ENCODE measurements at places on chromosomes 3 and 15. TPM values are rescaled to one million over a fixed set of nuclear protein-coding genes. Genes with fewer than 3 reads are reported as not detected.

The NEK11 gene
- total RNA-seq: 6.5 TPM

The NANOGP8 gene
- total RNA-seq: not detected

The HES1 gene
- total RNA-seq: 7.9 TPM

The GRM2 gene
- total RNA-seq: 0.07 TPM

The TMEM43 gene
- total RNA-seq: 134 TPM
